ENCODE measurements at places on chromosomes 13 and 19.

- DNase-seq = no peak
Measured at GRCh38 chr19:35870798-35871197, 2.4 kb downstream of the APLP1 start.

- DNase-seq = no peak
Measured at GRCh38 chr19:4414800-4415321, 12.4 kb downstream of the CHAF1A start.

DNA sequence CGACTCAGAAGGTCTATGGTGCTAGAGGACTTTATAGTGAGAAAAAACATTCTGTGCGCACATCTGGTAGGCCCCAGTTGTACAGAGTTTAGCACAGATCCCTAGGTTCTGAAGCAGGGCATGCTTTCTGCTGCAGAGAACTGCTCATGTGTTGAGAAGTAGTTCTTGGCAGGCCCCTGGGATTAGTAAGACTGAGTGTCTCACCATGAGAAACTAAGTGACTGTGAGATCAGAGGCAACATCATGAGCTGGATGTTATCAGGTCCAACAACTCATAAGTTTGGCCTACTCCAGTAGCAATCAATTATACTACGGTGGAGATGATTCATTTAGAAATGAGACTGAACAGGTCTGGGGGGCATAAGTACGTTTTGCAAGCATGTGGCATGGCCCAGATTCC lies 507.4 kb upstream of the KLF12 start:
- no peak for DNase-seq

DNA sequence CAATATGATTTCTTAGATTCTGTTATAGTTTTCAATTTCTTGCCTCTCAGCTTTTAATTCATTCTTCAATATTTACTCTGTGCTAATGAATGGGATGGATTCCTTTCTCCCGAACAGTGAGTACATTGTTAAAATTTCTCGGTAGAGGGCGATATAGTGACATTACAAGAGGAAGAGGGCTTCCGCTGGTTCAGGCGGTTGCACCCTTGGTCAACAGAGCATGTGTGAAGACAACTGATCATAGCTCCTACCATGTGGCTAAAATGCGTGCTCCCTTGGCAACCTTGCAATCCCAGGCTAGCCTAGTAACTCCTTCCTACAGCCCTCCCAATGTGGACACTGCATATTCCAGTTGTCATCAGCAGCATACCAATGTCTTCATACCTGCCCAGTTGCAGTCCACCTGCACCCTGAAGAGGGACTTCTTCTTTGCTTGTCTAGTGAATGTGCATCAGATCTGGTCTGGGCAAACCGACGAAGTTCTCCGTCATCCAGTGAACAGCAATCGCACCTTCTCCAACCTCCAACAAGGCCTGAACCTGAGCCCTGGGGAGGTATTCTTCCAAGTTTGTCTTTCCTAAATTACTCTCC lies 653.0 kb upstream of the GPC6 start:
- DNase-seq = no peak

DNA sequence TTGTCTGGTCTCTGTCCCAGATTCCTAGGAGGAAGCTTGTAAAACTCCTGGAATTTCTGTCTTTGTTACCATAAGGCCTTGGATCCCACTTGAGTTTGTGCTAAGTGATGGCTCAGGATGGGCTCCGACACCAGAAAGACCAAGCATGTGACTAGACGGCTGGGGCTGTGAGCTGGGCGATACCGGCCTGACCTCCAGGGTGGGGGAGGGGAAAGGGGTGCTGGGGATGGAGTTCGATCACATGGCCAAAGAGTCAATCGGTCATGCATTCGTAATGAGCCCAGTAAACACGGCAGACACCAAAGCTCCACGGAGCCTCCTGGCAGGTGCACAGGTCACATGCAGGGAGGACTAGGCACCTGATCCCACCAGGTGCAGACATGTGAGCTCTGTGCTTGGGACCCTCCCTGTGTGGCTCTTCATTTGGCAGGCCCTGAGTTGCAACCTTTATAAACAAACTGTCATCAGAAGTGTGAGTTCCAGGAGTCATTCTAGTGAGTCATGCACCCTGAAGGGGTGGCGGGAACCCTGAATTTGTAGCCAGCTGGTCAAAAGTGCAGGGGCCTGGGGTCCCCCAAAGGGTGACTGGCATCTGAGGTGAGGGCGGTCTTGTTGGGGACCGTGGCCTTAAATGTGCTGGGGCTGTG lies 27.1 kb downstream of the ELAVL1 start:
- DNase-seq = no peak

DNA sequence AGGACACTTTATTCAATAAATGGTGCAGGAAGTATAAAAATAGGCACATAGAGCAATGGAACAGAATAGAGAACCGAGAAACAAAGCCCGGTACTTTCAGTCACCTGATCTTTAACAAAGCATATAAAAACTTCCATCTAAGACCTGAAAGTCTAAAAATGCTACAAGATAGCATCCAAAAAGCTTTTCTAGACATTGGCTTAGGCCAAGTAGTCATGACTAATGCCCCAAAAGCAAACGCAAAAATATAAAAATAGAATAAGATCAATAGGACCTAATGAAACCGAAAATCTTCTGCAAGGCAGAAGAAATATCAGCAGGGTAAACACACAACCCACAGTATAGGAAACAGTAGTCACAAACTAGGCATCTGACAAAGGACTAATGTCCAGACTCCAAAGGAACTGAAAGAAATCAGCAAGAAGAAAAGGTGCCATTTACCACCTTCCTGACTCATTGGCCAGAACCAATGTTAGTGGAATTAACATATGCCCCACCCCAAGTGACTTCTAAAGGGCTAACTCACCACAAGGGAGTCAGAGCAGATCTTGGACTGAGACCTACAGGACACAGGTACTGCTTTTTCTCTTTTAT lies 40.8 kb upstream of the CEACAM21 start:
- no peak for DNase-seq

GRCh38 chr19:1026783-1027649 lies 608 bp downstream of the CNN2 start:
- no peak for DNase-seq

GRCh38 chr13:75938811-75939560 lies 302.9 kb downstream of the LMO7 start:
- no peak for DNase-seq

- no peak for DNase-seq
Measured at GRCh38 chr13:21759463-21759862, 88.6 kb downstream of the FGF9 start.

DNA sequence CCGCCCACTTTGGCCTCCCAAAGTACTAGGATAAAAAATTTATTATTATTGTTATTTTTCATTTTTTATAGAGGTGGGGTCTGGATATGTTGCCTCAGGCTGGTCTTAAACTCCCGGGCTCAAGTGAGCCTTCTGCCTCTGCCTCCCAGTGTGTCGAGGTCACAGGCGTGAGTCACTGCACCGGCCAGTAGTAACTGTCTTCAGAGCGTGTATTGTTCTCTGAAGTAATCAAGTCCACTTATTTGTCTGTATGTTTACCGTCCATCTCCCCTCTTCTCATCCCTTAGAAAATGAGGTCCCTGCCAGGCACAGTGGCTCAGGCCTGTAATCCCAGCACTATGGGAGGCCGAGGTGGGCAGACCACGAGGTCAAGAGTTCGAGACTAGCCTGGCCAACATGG lies 18.2 kb upstream of the SULT2B1 start:
- no peak for DNase-seq

GRCh38 chr13:26948353-26948752 lies 187.8 kb upstream of the GPR12 start:
- DNase-seq = no peak

DNA sequence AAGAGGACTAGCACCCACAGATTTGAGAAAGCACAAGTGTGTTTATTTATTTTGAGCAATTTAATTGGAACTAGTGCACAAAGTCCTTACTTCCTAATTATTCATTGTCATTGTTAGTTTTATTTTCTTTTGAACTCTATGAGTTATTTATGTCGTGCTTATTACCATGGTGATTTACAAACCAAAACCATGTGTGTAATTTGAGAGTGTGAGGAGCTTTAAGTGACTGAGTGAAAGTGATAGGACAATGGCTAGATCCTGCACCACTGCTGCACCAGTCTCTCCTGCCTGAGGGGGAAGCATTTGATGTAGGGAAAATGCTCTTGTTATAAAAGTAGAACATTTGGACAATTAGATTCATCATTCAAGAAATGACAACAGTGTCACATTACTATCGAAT lies 172.3 kb upstream of the KLF12 start:
- no peak for DNase-seq

GRCh38 chr19:33332248-33332647 lies 29.9 kb upstream of the CEBPA start:
- DNase-seq = no peak

- DNase-seq = no peak
Measured at GRCh38 chr13:105232439-105232838, 1303.0 kb downstream of the EFNB2 start.

GRCh38 chr13:63896321-63896720 lies 2480.7 kb upstream of the PCDH20 start:
- DNase-seq = no peak

GRCh38 chr19:58052256-58052655 lies 6.8 kb upstream of the ZNF135 start:
- no peak for DNase-seq

DNA sequence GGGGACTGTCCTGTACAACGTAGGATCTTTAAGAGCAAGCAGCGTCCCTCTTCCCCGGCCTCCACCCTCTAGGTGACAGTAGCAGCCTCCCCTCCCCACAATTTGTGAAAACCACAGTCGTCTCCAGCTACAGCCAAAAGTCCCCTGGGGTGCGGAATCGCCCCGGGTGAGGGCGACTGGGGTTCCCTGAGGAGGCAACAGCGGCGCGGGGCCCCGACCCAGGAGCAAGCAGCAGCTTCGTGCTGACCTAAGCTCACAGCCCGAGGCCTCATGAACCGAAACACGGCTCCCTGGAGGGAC lies 322 bp downstream of the ZNF558 start:
- DNase-seq = no peak

GRCh38 chr13:101049166-101049850 lies 367.0 kb downstream of the NALCN start:
- DNase-seq = no peak

GRCh38 chr19:18204394-18205199 lies 755 bp upstream of the RAB3A start:
- peak; percentile 67 for DNase-seq

DNA sequence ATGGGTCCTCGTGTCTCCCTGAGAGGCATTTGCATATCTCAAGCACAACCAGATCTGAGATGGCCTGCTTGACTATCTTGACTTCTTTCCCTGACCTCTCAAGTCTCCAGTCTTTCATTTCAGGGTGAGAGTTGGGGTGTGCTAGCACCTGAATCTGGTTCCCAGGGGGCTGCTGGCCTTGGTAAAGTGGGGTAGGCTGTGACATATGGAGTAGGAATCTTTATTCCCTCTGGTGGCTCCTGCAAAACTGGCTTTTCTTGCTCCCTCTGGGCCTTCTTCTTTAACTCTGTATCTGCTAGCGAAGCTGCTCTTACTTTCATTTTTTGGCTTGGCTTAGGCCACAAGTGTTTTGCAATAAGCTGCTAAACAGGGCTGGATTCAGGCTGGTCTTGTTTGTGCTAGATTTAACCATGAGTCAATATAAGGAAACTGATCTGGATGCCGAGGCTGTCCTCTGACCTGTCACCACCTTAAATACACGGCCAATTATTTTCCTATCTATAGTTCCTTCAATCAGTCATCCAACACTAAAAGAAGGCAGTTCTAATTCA lies 42.3 kb downstream of the ZNF493 start:
- DNase-seq = no peak

- no peak for DNase-seq
Measured at GRCh38 chr13:103156346-103156998, 90.3 kb upstream of the SLC10A2 start.

DNA sequence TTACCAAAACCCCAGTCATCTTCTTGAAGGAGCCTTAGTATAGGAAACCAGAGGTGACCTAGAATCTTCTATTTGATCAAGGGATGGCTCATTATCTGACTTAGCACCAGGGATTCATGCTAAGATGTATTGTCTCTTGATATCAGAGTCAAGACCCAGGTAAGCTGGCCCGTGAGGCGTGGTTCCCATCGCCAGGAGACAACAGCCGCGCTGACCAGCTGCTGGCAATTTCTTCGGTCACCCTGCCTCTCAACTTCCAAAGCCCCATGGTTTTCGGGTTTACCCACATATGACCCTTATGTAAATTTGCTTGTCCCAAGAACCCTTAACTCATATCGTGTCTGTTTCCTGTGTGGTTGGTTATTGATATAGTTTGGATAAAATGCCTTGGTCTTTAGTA lies 77.7 kb upstream of the VSTM2B start:
- DNase-seq = no peak

GRCh38 chr13:30074431-30074830 lies 224.0 kb upstream of the UBL3 start:
- no peak for DNase-seq

- no peak for DNase-seq
Measured at GRCh38 chr13:28299916-28300315, 161.6 kb downstream of the PAN3 start.

All from kidney capillary endothelial cell (primary cell).